ENCODE measurements at places on chromosomes 4 and X.
A peak's percentile ranks its signal among the peaks of the same experiment; 100 is the strongest.

GRCh38 chr4:80006935-80007744 is 65.9 kb downstream of the ANTXR2 start:
- DNase-seq: no peak

DNA sequence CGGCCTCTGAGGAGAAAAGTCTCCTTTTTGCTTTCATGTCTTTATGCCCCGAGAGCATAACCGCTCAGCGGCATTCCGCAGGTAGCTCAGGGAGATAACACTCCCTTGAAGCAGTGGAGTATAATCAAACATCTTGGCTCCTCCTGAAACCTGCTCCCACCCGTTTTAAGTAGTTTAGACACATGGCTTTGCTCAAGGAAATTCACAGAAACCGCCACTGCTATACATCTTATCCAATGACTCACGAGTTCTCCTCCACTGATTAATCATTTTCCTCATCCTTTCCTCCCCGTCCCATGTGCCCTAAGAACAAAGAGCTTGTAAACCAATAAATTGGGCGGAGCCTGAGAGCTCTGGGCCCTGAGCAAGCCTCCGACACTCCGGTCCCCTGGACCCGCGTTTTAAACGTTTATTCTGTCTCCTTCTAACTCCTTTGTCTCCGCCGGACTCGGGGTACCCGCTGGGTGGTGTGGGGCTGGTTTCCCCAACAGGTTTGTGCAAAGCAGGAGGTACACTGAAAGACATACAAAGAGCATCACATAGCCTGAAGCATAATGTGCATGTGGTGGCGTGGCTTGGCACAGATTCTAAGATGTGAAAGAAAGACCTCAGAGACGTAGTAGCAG is 401.2 kb downstream of the TLL1 start:
- DNase-seq: no peak

GRCh38 chr4:66376921-66377320 is 706.6 kb upstream of the EPHA5 start:
- DNase-seq: no peak

GRCh38 chr4:82891707-82892466 is 934 bp upstream of the SEC31A start:
- DNase-seq: no peak

GRCh38 chr4:112952313-112952700 is 97.1 kb upstream of the ANK2 start:
- no peak for DNase-seq

DNA sequence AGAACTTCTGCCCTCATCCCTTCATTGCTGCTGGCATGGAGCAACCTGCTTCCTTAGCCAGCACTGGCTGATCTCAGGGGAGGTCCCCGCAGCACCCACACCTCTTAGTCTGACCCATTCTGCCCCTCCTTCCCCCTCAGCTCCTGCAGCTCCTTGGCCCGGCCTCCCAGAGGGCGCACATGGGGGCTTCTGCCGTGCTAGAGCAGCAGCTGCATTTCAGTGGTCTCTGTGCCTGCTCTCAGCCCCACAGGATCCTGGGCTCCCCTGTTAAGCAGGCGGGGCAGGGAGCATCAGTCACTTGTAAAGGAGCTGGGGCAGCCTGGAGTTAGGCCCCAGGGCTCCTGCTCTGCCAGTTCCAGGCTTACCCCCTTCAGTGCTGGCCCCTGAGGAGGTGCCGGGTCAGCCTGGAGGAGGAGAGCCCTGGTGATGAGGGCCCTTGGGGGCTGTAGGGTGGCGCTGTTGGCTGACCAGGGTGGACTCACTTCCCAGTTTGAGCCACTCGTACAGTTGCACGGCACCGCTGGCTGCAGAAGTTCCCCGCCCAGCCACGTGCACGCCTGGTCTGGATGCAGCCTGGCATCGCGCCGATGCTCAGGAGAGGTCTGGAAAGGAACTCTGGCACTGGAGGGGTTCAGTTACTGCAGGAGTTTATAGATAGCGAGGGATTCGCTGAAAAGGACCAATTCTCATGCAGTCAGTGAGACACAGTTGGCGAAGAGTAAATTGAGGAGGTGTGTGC is 85.1 kb upstream of the PSAPL1 start:
- no peak for DNase-seq

- DNase-seq: no peak
Observed at GRCh38 chr4:119765951-119766350, 137.3 kb upstream of the PDE5A start.

DNA sequence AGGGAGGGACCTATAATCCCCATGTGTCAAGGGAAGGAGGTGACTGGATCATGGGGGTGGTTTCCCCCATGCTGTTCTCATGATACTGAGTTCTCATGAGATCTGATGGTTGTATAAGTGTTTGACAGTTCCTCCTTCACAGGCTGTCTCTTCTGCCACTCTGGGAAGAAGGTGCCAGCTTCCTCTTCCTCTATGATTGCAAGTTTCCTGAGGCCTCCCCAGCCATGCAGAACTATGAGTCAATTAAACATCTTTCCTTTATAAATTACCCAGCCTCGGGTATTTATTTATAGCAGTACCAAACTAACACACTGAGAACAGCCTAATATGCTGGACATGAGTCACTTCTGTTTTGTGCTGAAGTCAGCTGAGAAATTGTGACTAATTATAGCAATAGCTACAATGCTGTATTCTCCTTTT is 656.9 kb upstream of the CPEB2 start:
- DNase-seq: no peak

DNA sequence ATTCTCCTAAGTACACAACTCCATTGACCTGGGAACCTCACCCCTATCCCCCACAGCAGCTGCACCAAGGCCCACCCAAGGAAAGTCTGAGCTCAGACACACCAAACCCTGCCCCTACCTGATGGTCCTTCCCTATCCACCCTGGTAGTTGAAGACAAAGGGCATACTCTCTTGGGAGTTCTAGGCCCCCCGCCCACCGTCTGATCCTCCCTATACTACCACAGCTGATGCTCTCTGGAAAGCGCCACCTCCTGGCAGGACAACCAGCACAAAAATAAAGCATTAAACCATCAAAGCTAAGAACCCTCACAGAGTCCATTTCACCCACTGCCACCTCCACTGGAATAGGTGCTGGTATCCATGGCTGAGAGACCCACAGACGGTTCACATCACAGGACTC is 83.6 kb downstream of the ANAPC10 start:
- DNase-seq: no peak

DNA sequence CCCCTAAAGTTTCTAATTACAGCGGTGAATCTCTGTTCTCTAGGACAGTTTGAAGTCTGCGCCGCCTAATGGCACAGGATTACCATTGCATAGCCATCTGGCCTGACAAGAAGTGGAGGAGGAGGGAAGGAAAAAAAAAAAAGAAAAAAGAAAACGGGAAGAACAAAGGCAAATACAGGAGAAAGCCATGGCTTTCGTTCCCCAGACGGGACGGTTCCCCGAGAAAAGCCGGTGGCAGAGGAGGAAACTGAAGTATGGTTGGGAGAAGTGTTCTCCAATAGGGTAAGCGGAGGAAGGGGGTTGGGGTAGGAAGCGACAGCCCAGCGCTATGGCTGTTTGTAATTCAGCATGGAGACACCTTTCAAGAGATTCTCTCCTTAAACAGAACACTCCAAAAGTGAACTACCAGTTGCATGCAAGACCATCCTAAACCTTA is 80.8 kb downstream of the HMGN5 start:
- DNase-seq: no peak

GRCh38 chrX:153593811-153594500 is 5.0 kb downstream of the CCNQ start:
- DNase-seq: no peak

GRCh38 chrX:49199906-49200771 is at the start of gene SYP:
Gene SYP (minus strand): TSS chrX:49200193. CDS start chrX:49200186, 7 bp downstream.
- DNase-seq: peak; percentile 84

- DNase-seq: no peak
Observed at GRCh38 chrX:17038277-17038676, 91.8 kb downstream of the REPS2 start.

DNA sequence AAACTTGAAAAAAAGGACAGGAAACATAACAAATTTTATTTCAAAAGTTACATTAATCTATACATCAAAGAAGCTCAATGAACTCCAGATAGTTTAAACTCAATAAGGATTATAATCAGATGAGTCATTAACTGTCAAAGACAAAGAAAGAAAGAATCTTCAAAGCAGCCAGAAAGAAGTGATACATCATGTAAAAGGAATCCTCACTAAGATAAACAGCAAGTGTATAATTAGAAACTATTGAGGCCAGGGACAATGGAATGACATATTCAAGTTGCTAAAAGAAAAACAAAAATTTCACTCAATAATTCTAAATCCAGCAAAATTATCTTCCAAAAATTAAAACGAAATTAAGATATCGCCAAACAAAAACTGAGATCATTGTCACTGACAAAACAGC is 161.6 kb upstream of the NWD2 start:
- DNase-seq: no peak

- DNase-seq: no peak
Observed at GRCh38 chr4:26912069-26912468, 51.4 kb downstream of the STIM2 start.

DNA sequence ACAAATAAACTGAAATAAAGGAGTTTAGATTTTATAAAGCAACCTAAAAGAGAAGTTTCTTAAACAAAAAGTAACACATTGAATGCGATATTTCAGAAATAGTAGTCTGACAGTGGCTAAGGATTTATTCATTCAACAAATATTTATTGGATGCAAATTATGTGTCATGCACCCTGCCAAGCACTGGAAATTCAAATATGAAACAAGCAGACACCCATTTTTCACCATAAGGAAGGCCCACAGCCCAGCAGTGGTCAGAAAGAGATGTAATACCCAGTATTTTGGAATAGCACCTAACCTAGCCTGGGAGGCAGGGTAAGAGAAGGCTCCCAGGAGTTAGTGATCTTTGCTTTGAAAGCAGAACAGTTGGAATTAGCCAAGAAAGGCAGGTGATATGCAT is 855.1 kb upstream of the TENM3 start:
- no peak for DNase-seq

- no peak for DNase-seq
Observed at GRCh38 chrX:112865464-112866025, 24.9 kb upstream of the AMOT start.

All from activated CD4-positive, alpha-beta T cell treated with anti-CD3 and anti-CD28 coated beads for 1 hour (primary cell).